NK-92 treated with Interleukin-12 subunit alpha and Interleukin-12 subunit beta, amount 100 ng/mL, for 24 hours (cell line): ENCODE measurements at places on chromosomes 3 and 15.

GRCh38 chr3:157493627-157494550 is 9.3 kb downstream of the VEPH1 start:
- no peak for DNase-seq

- DNase-seq: no peak
These were observed 35.0 kb upstream of the BSN start for GRCh38 chr3:49519296-49519695.

DNA sequence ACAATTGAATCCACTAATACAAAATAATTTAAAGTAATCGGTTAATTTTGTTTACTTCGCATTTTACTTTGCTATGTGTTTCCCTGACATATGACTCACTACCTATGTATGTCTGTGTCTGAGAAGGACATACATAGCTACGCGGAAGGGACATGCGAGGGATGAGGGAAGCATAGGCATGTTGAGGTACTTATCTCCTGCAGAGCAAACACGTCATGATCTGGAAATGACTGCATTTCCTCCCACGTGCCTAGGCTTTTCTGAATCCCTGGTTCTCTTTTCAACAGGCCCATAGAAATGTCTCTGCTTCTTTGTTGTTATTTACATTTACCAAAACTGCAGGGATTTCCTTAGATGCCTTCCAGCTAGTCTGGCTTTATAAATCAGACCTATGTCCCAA is 27.5 kb downstream of the ALCAM start:
- DNase-seq: no peak

DNA sequence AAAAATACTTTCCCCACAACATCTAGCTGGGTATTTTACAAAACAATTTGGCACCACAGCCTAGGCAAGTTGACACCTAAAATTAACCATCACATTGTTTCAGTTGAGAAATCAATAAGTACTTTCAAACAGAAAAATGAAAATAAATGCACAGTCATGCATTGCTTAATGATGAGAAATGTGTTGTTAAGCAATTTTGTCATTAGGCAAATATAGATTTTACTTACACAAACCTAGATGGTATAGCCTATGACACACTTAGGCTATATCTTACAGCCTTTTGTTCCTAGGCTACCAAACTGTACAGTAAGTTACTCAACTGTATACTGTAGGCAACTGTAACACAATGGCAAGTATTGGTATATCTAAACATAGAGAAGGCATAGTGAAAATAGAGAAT is 608.6 kb upstream of the BCHE start:
- no peak for DNase-seq

GRCh38 chr3:197961582-197961945 is 1.5 kb downstream of the LMLN start:
- DNase-seq: no peak
